Umbilical cord (tissue), 2 donors: ENCODE measurements at places on chromosomes 1 and 21.
A peak's percentile ranks its signal among the peaks of the same experiment; 100 is the strongest.

- no peak for DNase-seq
These were observed 140.5 kb downstream of the ZBTB18 start for GRCh38 chr1:244191581-244191980.

GRCh38 chr1:173914366-173914871 is 2.7 kb downstream of the SERPINC1 start:
- DNase-seq, result no peak

DNA sequence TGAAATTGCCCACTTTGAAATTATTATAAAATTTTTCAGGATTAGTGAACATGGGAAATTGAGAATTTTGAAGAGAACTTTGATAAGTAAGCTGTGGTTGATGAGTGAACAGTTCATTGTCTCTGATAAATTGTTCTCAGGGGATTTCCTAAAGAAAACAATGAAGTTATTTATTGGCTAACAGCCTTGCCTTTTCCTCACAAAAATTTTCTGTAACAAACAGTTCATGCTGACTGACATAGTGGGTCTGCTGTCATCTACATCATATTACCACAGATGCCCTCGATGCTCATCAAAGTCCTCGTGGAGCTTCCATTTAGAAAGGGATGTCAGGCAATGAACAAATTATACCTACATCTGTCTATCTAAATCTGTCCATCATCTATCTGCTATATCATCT is 113.4 kb downstream of the PTBP2 start:
- no peak for DNase-seq

DNA sequence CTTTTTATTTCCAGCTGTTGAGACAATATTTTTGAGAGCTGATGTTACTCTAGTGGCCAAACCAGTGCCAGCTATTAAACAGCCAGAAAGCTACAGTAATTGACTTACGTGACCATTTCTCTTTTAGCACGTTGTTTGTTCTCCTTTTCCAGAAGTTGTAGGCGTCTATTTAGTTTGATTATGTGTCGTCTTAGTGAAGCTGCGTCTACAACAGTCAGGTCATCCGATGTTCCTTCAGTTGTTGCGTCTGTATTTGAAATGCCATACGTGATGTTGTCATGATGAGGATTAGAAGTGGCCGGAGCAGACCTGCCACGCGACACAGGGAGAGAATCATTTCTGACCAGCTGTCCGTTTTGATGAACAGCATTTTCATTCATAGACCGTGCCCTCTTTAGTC is 38.2 kb downstream of the TMEM51 start:
- no peak for DNase-seq

- peak; percentile 44 for DNase-seq
These were observed 29.3 kb upstream of the DISP1 start for GRCh38 chr1:222785529-222785928.

DNA sequence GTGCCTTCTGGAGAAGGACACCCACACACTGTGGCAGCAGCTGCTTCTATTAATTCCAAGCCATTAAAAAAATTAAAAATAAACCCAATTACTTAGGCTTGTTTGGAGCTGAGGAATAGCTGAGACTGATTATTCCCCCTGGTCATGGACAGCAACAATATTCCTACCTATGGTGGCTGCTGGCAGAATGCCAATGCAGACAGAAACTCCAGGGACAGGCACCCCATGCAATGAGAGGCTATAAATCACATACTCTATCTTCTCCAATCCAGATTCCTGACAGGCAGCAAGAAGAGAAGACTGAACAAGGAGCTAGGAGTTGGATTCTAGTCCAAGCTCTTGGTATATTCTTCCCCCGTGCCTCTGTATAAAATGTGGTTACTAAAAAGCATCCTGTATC is 275.4 kb upstream of the BEND5 start:
- DNase-seq, result no peak

GRCh38 chr1:80217377-80217986 is 1211.0 kb upstream of the ADGRL4 start:
- peak; percentile 75 for DNase-seq

- peak; percentile 8 for DNase-seq
These were observed 88.1 kb downstream of the COP1 start for GRCh38 chr1:176118985-176119384.

DNA sequence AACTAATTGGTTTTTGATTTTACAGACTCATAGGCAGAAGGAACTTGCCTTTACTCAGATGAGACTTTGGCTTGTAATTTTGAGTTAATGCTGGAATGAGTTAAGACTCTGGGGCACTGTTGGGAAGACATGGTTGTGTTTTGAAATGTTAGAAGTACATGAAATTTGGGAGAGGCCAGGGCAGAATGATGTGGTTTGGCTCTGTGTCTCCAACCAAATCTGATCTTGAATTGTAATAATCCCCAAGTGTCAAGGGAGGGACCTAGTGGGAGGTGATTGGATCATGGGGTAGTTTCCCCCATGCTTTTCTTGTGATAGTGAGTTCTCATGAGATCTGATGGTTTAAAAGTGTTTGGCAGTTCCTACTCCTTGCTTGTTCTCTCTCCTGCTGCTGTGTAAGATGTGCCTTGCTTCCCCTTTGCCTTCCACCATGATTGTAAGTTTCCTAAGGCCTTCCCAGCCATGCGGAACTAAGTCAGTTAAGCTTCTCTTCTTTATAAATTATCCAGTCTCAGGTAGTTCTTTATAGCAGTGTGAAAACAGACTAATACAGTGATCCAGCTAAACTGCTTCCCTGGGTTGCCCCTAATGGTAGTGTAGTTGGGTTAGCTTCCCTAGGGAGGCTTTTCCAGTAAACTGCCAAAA is 10.2 kb downstream of the CPT2 start:
- DNase-seq, result no peak

DNA sequence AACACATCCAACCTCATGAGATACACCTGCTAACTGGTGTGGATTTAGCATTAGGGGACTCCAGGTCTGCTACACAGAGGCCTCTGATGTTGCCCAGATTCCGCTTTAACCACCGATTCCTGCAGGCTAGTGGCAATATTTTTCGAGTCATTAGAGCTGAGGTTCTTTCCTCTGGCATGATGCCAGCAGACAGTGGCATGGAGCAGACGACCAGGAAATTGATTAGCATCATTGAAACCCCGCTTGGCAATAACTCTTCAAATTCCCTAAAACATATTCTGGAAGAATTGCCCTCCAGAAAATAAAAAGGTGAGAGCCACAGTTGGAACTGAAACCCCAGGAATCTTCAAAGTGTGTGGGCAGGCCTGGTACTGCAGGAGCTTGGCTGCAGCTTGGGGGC is 28.4 kb upstream of the ETV3 start:
- no peak for DNase-seq

GRCh38 chr1:228809621-228810394 is 74.5 kb downstream of the RHOU start:
- no peak for DNase-seq
